T-helper 2 cell (primary cell): ENCODE measurements at places on chromosomes 3 and 15.
A peak's percentile ranks its signal among the peaks of the same experiment; 100 is the strongest.

DNA sequence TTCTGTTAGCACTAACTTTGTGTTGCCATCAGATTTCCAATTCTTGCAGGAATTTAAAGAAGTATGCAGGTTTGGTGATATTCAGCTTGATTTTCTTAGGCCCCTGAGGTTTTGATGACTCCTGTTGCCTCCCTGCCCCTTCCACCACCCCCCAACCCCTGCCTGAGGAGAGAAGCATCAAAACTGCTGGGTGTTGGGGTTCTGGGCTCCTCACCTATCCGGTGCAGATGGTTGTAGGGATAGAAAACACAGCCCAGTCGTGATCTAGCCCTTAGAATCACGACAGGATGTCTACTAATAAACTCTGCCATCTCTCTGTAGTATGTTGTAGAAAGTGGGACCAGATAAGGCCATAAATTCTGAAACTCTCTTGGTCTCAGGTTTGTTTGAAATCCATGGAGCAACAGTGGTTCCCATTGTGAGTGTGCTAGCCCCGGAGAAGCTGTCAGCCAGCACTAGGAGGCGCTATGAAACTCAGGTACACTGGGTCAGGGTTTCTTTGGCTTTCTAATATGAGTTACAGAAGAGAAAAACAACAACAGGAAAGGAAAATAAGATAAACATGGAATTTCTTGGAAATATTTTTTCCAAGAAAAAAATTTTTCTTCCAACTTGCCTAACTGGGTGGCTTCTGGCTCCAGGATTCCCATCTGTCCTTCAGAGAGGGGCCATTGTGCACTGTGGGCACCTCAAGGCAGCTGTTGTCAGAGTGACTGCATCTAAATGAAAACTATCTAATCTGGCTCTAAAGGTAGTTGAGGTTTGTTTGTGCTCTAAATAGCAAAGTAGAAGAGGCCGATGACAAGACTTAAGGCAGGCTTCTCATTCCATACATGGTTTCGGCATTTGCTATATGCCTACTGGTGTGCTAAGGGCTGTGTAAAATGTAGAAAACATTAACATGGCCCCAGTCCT is 8.7 kb downstream of the SRP14 start:
- DNase-seq, result peak; percentile 39

DNA sequence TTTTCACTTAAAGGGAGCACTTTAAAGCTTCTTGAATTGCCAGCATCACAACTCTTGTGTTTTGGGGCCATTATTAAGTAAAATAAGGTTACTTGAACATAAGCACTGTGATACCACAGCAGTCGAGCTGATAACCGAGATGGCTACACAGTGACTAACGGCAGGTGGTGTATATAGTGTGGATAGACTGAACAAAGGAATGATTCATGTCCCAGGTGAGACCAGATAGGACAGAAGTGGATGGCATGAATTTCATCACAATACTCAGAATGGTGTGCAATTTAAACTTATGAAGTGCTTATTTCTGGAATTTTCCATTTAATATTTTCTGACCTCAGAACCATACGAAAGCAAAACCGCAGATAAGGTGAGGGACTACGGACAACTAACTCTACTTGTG is 40.2 kb downstream of the PBRM1 start:
- DNase-seq, result no peak

GRCh38 chr3:133393691-133394474 is 6.0 kb upstream of the BFSP2 start:
- no peak for DNase-seq

DNA sequence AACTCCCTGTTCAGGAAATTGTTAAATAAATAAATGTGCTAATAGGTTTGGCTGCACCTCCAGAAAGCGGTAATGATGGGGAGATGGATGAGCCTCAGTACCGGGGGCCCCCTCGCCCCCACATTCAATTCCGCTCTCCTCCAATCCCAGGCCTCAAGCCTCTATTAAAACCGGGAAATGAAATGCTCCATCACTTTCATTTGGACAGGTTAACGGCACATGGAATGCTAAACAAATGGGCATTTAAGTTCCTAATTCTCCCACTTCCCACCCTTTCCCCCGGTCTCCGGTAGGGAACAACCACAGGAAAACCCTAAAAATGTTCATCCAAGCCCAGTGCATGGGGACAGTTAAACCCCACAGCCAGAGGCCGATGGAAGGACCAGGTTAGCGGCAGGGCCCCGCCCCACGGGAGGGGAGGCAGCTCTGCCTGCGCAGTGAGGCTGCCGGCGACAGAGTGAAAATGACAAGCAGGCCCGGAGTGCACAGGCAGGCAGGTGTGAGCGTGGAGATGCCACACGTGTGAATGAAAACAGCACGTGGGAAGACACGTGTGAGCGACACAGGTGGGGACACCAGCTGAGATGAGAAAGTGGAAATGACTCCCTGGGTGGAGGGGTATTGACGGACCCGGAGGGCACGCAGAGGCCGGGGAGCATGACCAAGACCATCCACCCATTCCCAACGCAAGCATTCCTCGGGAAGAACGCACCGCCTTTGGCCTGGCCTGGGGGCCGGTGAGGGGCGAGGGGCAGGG is 28.1 kb downstream of the RNU5B-1 start:
- DNase-seq, result no peak

DNA sequence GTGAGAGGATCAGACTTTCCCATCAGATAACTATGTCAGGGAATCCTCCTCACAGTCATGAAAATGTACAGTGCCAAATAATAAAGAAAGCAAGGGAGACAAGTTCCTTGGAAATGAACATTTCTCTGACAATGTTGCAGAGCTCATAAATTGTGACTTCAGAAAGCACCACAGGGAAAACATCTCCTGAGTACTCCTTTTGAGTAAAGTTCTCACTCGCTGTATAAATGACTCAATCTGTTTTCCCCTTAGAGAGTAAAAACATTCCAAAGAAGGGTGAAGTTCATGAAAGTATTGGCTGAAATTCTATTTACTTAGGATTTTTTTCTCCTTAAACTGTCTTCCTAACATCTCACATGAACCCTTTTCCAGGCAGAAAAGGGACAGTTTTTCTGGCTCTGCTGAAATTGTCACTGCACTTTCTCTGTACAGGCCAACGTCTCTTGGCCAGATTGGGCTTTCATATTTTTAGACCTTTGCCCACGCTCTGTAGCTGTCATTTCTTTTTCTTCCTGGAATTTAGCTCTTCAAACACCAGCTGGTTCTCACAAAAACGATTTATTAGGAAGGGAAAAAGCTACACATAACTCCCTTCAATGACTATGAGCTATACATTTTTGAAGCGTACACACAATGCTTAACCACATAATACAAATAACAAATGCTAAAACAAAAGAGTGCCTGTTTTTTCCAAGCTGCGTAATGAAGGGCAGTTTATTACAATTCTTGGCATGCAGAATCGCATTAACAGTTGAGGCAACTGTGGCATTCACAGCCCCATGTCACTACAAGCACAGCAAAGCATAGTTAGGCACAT is 216.1 kb downstream of the ATP8B4 start:
- DNase-seq, result no peak

DNA sequence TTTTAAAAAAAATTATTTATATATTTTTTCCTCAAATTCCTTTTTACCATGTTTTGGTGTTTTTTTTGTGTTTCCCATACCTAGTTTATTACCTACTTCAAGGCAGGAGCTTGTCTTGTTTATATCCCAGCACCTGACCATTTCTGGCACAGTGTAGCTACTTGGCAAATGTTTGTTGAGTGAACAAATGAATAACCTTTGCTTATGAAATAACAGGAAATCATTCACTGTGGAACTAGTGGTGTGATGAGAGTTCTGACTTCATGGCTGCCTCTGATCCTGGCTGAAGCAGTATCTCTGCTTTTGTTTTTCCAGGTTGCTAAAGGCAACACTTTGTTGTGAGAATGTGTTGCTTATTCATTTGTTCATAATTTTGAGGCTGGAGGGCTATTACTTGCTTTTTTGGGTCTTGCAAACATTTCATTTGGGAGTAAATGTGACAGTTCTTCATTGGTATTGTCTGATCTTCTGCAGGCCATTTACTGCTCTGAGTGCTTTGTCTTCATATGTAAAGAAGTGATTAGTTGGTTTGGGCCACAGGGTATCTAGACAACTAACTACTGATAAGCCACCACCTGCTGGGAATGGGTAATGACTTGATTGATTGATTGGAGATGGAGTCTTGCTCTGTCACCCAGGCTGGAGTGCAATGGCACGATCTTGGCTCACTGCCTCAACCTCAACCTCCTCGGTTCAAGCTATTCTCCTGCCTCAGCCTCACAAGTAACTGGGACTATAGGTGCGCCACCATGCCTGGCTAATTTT is 5.7 kb downstream of the RAD54L2 start:
- no peak for DNase-seq

GRCh38 chr15:38090223-38090622 is 155.8 kb downstream of the TMCO5A start:
- DNase-seq, result no peak

- no peak for DNase-seq
Measured at GRCh38 chr3:63927422-63928280, 15.5 kb upstream of the SCAANT1 start.

DNA sequence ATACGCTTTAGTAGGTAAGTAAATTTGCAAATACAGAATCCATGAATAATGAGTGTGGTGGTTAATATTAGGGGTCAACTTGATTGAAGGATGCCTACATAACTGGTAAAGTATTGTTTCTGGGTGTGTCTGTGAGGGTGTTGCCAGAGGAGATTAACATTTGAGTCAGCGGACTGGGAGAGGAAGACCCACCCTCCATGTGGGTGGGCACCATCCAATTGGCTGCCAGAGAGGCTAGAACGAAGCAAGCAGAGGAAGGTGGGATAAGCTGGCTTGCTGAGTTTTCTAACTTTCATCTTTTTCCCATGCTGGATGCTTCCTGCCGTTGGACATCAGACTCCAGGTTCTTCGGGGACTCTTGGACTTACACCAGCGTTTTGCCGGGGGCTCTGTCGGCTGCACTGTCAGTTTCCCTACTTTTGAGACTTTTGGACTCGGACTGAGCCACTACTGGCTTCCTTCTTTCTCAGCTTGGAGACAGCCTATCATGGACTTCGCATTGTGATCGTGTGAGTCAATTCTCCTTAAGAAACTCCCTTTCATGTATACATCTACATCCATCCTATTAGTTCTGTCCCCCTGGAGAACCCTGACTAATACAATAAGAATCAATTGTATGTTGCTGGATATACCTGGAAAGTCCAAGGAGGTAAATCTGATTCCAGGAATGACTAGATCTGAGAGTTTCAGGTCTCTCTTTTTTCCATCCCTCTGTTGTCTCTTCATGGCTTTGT is 25.8 kb upstream of the NEDD4 start:
- DNase-seq, result no peak

GRCh38 chr3:17044855-17045254 is 160.1 kb downstream of the PLCL2 start:
- DNase-seq, result no peak

GRCh38 chr3:121595765-121596406 is 2.7 kb downstream of the FBXO40 start:
- no peak for DNase-seq

DNA sequence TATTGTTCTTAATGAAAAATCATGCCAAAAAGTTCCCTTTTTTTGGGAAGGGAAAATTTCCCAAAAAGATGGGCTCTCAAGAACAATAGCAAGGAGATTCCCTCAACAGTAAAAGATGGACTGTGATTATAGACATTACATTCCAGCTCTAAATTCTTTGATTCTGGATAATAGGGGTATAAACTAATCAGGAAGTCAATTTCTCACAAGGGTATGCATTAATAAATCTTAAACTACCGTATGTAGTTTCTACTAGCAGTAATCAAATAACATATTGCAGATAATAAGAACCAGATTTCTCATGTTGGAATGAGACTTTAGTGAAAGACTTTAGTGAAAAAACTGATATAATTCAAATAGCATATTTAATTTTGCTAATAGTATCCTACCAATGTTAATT is 144.8 kb upstream of the PTPRG start:
- DNase-seq, result no peak

GRCh38 chr3:12334786-12335185 is 45.9 kb downstream of the PPARG start:
- no peak for DNase-seq

DNA sequence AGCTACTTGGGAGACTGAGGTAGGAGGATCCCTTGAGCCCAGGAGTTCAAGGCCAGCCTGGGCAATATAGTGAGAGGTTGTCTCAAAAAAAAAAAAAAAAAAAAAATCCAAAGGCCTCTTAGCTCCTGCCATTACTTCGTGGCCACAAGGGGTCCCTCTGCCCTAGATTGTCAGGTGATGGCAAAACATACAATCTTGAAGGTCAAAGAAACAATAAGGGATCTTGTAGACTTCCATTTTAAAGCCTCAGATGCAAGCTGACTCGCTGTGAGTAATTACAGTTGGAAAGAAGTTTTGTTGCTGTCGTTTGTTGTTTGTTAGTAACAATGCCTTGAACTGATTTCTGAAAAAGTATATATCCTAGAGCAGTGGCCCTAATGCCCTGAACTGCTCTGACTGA is 55.9 kb upstream of the PLCL2 start:
- DNase-seq, result no peak

DNA sequence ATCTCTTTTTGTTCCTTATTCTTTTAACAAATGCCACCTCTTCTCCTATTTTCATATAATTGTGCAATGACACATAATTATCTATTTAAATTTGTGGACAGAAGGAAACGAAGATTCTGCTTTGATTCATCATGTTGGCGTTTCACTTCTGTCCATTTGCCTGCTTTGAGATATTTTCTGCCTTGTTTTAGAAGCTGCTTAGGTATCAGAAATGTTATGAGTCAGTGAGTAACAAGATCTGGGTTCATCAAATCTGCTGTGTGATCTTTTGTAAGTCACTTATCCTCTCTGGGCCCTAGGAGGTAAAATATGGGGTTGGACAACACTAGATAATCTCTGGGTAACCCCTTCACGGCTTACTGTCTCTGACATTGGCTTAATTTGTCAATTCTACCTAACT is 7.3 kb upstream of the MINDY4B start:
- DNase-seq, result no peak

- DNase-seq, result peak; percentile 35
Measured at GRCh38 chr3:71066849-71067261, 516.7 kb downstream of the FOXP1 start.
